ENCODE measurements at places on chromosomes 13 and 19.

GRCh38 chr19:47637550-47637949 is 28.6 kb downstream of the BICRA start:
- DNase-seq = no peak

GRCh38 chr13:93344048-93344705 is 117.6 kb downstream of the GPC6 start:
- DNase-seq = no peak

- no peak for DNase-seq
Observed at GRCh38 chr13:101614491-101614890, 162.0 kb downstream of the ITGBL1 start.

DNA sequence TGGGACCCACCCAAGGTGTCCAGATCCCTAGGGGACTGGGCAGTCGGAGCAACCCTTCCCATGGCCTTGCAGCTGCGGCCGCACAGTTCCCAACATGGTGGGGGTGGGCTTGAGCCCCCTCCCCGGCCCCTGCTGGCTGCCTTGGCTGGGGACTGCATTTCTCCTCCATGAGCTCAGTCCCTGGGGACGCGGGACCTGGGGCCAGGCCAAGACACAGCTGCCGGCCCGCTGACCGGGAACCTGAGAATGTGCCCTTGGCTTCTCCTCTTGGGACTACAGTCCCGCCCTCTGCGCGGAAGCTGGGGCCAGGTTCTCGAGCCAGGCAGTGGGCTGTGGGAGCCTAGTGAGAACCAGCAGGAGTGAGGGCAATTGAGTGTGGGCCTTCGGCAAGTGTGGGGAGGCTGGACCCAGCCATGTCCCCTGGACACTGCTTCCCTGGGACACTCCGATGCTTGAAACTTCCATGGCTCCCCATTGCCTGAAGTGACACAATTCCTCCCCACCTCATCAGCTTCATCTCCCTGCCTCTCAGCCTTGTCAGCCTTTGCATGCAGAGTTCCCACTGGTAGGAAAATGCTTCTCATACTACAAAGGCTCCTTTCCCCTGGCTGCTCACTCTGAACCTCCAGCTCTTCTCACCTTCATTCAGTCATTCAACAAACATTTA is 13.1 kb upstream of the NOTCH3 start:
- DNase-seq = no peak

DNA sequence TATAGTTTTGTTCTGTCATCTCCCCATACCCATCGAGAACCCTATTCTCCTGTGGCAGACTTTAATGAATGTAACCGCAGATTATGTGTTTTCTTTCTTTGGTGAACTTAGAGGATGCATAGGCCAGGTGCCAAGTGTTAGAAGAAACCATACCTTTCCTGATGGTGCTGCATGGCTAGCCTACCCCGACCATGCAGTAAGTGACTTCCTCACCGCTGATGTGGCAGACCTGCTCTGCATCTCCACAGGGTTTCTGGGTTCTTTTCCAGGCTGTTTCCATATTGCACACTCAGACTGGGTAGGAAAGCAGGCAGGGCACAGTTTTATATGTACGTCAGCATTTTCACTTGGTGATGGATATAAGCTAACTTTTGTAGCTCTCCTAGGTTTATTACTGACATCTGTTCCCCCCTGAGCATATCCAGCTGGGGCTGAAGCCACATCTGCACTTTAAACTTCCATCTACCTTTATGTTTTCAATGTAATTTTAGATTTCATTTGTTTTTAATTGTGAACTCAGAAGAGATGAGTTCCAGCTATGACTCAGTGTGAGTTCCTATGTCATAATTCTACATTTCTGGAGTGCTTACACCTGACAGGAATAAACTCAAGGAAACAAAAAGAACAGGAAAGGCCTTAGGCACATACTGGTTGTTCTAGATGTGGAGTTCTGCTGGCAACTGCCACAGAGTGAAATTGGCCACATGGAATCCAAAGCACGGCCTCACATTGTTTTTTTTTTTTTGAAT is 42.3 kb downstream of the LRCH1 start:
- DNase-seq = no peak

GRCh38 chr19:4592445-4592844 is 33.0 kb upstream of the SEMA6B start:
- no peak for DNase-seq

GRCh38 chr19:38252941-38253691 is 3.1 kb downstream of the PPP1R14A start:
- DNase-seq = no peak

DNA sequence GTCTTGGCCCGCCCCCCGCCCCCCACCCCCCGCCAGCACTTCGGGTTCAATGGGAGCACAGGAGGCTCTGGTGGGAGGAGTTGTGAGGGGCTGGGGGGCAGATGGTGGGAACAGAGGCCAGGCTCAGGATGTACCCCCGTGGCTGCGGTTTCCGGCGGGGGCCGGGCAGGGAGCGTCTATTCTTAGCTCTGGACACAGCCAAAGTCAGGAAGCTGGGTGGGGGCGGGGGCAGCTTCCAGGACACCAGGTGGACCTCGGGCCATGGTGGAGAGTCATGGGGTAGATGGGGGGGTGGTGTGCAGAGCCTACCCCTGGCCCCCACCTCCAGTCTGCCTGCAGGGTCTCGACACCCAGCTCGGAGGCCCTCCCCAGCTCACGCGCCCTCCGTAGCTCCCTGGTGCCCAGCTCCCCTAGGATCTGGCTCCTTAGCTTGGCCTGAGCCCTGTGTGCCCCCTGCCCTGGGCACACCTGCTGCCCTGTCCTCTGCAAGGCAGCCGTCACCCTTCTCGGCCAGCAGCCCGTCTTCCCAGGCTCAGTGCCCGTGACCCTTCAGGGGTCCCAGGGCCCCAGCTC is 2.2 kb upstream of the TBXA2R start:
- no peak for DNase-seq

DNA sequence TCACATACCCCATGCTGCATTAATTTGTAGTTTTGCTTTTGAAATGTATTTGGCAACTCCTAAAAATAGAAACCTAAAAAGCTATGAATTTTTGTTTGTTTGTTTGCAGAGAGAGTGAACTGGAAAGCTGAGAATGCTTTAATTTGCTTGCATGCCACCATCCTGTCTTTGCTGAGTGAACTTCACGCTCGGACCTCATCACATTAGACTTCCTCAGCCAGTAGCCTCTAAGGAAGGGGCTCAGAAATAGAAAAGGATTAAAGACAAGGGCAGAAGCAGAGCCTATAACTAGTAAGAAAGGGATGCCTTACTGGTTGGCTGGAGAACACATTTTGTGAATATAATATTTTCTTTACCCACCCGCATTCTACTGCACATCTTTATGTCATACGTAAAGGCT is 275.1 kb downstream of the DCLK1 start:
- no peak for DNase-seq

- DNase-seq = no peak
Observed at GRCh38 chr13:22846551-22846950, 334.2 kb upstream of the SGCG start.

DNA sequence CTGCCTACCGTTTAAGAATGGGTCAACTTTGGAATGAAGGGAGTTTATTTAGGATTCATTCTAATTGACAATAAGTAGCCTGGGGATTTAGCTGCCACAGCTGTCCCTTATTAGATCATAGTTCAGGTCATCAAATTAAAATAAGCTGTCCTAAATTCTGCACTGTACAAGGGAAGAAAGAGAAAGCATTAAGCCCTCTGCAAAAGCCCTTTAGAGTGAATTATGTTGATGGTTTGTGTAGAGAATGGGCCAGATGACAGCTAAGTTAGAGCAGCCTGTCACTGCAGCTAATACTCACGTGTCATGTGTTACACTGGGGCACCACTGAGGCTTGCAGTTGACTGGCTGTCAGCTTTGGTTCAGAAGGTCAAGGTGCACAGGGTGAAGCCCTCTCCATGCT is 737.1 kb upstream of the SLC10A2 start:
- no peak for DNase-seq

GRCh38 chr19:16688084-16688483 is 27.1 kb downstream of the TMEM38A start:
- no peak for DNase-seq

DNA sequence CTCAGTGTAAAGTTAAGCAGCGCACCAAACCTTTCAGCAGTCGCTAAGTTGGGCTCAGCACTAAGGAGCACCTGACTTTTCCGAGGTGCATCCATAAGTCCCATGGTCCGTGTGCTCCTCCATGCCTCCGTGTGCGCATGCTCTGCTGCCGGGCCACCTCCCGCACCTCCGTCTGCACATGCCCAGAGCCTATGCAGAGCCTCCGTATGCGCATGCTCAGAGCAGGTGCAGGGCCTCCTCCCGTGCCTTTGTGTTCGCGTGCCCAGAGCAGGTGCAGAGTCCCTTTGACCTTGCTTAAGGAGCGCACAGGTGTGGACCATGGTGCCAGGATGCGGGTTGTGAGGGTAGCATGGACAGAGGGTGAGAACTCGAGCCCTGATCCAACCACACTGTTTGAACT is 46.0 kb downstream of the ATP11A start:
- DNase-seq = no peak
